ENCODE measurements at places on chromosomes 4 and X.

DNA sequence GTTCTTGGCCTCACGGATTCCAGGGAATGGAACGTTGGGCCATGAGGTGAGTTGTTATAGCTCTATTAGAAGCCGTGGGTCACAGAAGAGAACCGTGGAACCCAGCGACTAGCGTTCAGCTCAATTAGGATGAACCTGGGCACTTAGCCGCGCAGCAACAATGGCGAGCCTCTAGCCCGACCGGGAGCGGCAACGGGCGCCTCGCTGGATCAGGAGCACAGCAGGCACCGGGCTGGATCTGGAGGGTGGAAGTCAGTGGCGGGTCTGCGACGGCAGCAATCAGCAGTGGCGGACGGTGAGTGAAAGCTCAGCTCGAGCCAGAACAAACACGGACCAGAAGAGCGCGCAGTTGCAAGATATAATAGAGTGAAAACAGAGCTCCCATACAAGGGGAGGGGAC is 34.2 kb downstream of the AGA start:
- DNase-seq = no peak

- DNase-seq = no peak
These were observed 199.9 kb downstream of the CXXC4 start for GRCh38 chr4:104294811-104295210.

DNA sequence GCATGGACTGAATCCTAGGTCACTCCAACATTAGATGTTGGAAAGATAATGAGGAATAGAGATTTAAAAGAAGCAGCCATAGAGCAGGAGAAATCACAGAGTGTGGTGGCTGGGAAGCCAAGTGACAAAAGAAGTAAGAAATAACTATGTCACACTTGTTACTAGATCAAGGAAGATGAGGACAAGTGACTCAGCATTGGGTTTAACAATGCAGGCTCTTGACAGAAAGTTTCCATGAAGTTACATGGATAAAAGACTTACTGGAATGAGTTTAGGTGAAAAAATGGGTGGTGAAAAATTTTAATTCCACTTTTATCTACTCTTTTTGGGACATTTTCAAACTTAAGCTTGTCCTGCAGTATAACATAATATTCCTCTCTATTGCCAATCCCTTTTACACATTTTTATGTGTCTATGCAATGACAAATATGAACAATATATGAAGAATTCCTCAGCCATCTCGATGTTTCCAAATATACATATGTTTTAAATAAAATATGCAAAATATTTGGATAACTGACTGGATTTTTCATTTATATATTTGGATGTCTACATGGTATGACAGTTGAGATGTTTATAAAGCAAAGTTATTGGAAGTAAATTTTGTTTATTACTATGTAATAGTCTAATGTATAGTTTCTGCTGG is 462.6 kb downstream of the IL15 start:
- no peak for DNase-seq

DNA sequence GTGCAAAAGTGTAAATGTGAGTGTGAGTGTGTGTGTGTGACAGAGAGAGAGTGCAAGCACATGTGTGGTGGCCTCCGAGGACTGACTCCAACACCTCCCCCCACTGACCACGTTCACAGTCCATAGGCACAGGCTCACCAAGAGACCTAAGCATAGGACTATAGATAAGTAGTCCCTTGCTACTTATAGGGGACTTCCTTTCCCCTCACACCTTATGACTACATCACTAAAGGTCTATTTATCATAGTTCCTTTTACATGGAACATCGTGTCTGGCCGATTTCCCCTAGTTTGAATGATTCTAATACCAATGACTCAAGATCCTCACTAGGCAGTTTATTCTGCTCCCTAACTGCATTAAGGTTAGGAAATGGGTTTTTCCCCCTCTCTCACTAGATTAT is 17.8 kb downstream of the FRMPD3 start:
- DNase-seq = no peak

DNA sequence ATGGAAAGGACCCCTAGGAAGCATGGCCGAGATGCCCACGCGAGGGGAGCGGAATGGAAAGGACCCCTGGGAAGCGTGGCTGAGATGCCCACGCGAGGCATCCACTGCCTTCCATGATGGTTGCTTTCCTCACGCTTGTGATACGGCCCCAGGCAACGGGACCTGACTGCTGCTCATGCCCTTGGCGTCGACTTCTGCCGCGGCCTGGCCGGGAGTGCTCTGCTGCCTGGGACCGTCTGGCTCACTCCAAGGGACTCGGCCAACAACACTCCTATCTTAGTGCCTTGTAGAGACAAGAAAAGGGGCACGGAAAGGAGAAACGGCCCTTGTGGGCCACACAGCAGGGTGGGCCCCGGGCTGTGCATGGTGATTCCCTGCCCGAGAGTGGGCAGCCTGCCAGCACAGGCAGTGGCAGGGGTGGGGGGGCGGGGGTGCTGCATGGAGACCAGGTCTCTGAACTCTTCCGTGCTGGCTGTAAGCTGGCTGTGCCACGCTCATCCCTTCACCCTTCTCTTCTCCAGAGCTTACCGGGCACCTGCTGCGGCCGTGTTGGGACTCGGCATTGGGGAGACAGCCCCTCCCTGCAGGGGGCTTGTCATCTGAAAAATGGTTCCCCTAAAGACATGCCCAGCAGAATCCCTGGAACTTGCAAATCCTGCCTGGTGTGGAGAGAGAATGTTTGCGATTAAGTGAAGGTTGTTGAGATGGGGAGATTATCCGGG is 38.6 kb upstream of the HMX1 start:
- DNase-seq = no peak

DNA sequence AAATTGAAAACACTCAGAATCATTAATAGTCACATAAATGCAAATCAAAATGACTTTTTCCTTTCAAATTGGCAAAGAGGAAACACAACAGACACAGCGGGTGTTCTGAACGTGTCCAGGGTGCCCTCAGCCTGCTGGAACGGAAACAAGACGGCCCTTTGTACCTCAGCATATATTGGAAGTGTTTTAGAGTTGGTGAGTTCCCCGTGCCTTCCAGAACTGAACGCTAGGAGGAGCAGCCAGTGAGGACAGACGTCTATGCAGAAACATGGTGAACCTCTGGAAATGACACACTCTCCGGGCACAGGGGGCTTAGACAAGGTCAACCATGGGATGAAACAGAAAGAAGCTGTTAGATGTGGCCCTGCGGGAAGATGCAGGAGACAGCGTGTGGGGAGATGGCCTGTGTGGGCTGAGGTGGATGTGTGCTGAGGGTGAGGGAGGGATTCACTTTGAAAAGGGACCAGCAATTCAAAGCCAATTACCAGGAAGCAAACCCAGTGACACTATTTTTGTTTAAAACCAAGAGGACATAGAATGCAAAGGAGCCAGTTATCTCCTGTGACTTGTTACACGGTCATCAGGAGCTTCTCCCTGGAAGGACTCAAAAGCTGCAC is 40.4 kb downstream of the RNF212 start:
- peak; percentile 67 for DNase-seq

GRCh38 chrX:151789179-151789800 is 54.7 kb downstream of the CNGA2 start:
- DNase-seq = peak; percentile 61

GRCh38 chr4:100494166-100494565 is 23.7 kb downstream of the EMCN start:
- DNase-seq = peak; percentile 52

DNA sequence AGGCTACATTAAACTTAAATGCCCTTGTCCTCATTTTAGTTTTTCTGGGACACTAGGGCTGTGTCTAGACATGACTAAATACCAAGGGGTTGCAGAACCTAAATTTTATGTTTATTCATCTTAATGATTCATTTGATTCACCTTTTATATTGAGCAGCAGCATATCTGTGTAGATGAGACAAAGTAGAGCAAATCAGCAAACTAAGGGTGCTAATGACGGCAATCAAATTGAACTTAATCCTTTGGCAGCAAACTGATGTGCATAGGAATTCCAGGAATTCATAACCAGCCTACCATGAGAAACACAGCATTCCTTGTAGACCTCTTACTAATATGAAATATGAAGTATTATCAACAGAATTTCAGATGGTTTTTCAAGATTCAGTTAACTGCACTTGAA is 25.1 kb downstream of the EPHA5 start:
- no peak for DNase-seq

DNA sequence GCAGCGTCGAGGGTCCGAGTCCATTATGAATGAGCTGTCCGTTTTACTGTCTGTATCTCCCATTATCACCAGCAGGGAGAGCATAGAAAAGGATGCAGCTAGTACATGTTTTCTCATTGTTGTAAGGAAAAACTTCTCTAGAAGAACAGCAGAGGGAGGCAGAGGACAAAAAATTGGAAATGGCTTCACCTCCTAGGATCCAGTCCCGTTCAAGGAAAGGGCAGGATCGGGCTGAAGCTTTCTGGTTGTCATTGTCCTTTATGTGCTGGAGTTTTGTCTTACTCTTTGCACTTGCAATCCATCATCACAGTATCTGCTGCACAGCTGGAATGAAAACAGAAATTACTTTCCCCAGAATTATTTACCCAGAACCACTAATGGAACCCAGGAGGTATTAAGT is 14.7 kb downstream of the NDP start:
- peak; percentile 82 for DNase-seq

DNA sequence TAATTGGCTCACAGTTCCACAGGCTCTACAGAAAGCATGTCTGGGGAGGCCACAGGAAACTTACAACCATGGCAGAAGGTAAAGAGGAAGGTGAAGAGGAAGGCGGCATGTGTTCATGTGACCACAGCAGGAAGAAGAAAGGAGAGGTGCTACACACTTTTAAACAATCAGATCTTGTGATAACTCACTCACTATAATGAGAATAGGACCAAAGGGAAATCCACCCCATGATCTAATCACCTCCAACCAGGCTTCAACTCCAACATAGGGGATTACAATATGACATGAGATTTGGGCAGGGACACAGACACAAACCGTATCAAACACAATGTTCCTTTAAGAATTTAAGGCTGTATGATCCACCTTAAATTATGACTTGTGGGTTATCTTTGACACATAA is 10.5 kb upstream of the PGM2 start:
- no peak for DNase-seq

- DNase-seq = no peak
These were observed 94.7 kb upstream of the GPM6B start for GRCh38 chrX:13911586-13911985.

GRCh38 chrX:74179071-74179470 is 124.9 kb upstream of the ZCCHC13 start:
- DNase-seq = peak; percentile 57

GRCh38 chr4:37830640-37831039 is 4.2 kb downstream of the PGM2 start:
- DNase-seq = no peak

DNA sequence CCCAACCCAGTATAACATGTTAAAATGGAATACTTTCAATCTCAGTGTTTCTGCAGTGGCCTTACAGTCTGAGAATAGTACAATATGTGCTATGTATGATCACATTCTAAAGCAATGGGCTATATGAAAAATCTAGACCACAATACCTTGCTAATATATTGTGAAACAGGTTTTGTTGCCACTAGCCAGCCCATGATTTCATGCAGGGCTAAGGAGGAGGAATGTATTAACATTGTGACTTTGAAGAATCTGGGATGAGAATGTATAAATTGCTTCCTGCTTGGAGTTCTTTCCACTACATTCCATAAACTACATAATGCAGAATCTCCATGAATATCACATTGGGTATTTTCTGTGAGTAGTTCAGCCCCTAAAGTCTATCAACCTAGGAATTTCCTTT is 935.4 kb upstream of the GRIA3 start:
- no peak for DNase-seq

DNA sequence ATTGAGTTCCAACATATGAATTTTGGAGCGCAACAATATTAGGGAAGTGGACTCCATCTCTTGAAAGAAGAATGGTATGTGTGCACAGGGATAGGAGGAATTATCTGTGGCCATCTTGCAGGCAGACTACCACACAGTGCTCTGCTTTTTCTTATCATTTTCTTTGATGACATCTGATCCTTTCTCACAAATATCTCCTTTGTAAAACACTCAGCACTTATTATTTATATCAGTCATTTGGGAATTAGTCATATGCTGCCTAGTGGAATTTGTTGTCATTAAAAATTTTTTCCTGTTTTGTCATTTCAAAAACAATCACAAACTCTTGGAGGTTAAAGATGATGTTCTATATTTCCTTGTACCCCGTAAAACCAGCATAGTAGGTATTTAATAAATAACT is 444.3 kb upstream of the ATOH1 start:
- no peak for DNase-seq

- DNase-seq = peak; percentile 26
These were observed 100.0 kb downstream of the ATP11C start for GRCh38 chrX:139832718-139833309.

GRCh38 chr4:67754288-67754687 is at the start of gene GNRHR:
TSS of gene GNRHR (minus strand) at chr4:67754388. CDS start at chr4:67754335, 53 bp downstream.
- no peak for DNase-seq

- DNase-seq = no peak
These were observed 1005.5 kb upstream of the GRID2 start for GRCh38 chr4:91298156-91298700.

DNA sequence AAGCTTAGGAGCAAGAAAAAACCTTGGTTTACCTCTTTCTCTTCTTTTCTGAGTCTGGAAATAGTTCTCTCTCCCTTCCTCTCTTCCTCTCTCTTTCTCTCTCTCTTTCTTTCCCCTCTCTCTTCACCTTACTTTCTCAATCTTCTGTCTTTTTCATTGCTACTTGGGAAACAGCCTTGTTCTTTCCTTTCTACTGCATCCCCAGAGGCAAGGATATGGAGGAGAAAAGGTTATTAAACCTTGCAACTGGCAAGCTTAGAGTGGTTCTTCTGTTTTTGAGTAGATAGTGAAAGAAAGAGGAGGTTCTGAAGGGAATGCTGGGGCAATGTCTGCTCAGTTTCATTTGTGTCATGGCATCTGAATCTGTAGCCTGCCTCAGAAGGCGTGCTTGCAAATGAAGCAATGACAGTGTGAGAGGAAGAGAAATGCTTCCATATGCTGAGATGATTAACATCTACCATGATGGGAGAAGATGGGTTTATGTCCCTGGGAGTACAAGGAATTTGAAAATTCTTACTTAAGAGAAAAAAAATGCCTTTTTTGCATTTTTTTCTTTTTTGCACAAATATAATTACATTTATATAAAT is 190.6 kb downstream of the CEP135 start:
- peak; percentile 39 for DNase-seq

- no peak for DNase-seq
These were observed 146.8 kb downstream of the DCTD start for GRCh38 chr4:182770259-182770995.
